Stimulated activated CD8-positive, alpha-beta memory T cell treated with anti-CD3 and anti-CD28 coated beads, Interleukin-4, amount 100 ng/mL, for 1 hour (primary cell): ENCODE measurements at places on chromosomes 2 and 18.

- no peak for DNase-seq
Observed at GRCh38 chr18:35397976-35398375, 20.8 kb upstream of the ZNF396 start.

DNA sequence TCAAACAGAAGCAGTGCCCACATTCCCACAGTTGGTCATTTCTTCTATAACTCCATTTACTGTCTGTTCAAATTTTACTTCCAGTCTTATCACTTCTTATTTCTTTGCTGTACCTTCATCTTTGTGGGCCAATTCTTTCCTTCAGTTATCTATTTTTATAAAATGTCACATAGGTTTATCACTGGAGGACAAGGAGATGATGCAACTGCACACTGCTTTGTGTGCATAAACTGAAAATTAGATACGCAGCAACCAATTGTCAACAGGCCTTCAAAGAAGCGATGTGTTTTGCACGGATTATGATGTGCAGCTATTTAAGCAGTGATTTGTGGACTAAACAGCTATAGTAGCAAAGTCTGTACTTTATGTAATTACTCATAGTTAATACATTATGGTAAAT, 726.8 kb upstream of the GCFC2 start:
- DNase-seq, result no peak

DNA sequence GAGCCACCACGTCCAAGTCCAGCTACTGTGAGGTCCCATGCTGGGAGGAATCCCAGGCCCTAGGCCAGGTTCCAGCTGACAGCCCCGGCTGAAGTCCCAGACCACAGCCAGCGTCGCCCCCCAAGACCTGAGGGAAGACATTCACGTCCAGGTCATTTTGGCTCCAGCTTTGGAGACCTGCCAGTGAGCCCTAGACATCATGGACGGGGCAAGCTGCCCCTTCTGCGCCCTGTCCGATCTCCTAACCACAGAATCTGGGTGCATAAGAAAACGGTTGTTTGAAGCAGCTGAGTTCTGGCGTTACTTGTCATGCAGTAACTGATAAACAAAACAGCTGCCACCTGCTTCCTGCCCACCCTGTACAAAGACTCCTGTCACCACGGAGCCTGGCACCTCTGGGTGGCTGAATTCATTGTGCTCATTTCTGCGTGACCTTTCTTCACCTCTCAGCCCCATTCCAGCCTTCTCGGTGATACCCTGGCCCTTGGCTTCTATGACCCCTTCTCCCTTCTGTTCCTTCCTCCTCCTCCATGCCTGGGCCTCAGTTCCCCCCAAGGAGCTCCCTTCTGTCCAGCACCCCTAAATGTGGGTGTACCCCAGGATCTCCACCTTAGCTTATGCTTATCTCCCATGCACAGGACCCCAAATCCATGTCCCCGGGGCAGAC, 72.6 kb upstream of the SMAD7 start:
- no peak for DNase-seq

DNA sequence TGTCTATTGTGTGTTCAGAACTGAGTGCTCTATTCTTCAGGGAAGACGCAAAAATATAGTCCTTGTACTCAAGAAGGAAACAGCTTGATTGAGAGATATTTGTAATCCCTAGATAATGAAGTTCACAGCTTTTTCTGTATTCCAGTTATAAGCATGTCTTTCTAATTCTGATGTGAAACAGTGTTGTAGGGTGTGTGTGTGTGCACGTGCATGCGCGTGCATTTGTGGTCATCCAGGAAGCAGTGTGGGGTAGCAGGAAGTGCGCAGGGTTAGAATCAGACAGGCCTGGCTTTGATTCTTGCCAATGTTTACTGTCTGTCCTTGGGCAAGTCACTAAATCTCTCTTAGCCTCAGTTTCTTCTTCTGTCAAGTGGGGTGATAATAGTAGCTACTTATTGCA, 87.9 kb downstream of the NPAS2 start:
- DNase-seq, result no peak

DNA sequence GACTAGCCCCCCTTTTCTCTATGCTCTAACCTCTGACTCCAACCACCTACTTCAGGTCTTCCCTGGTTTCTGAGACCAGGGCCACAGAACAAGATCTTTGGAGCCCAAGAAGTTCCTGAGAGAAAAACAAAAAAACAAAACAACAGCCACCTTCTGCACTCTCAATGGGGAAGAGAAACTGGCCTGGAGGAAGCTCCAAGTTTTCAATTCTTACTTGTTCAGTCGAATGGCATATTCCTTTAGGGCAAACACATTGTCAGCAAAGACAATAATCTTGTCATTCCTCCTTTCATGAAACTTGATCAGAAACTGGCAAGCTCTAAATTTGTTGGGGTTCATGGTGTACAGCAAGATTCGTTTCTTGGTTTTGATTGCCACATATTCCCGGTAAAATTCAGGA, 15.0 kb downstream of the ERCC3 start:
- no peak for DNase-seq

DNA sequence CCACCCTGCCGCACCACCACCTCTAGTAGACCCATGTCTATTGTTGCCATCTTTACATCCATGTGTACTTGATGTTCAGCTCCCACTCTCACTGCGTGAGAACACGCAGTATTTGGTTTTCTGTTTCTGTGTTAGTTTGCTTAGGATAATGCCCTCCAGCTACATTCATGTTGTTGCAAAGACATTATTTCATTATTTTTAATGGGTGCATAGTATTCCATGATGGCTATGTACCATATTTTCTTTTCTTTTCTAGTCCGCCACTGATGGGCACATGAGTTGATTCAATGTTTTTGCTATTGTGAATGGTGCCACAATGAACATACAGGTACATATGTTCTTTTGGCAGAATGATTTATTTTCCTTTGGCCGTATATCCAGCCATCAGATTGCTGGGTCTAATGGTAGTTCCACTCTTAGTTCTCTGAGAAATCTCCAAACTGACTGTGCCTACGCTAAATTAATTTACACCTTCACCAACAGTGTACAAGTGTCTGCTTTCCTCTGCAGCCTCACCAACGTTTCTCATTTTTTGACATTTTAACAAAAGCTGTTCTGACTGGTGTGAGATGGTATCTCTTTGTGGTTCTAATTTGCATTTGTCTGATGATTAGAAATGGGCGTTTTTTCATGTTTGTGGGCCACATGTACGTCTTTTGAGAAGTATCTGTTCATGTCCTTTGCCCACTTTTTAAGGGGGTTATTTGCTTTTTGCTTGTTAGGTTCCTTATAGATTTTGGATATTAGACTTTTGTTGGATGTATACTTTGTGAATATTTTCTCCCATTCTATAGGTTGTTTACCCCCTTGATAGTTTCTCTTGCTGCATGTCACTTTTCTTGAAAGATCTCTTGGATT, 10.5 kb upstream of the ZNF513 start:
- DNase-seq, result no peak

- no peak for DNase-seq
Observed at GRCh38 chr2:145055651-145056050, 535.7 kb upstream of the ZEB2 start.

GRCh38 chr2:200590090-200590489, 4.3 kb downstream of the AOX1 start:
- DNase-seq, result no peak

- DNase-seq, result no peak
Observed at GRCh38 chr2:68403199-68403644, 38.1 kb downstream of the PLEK start.

DNA sequence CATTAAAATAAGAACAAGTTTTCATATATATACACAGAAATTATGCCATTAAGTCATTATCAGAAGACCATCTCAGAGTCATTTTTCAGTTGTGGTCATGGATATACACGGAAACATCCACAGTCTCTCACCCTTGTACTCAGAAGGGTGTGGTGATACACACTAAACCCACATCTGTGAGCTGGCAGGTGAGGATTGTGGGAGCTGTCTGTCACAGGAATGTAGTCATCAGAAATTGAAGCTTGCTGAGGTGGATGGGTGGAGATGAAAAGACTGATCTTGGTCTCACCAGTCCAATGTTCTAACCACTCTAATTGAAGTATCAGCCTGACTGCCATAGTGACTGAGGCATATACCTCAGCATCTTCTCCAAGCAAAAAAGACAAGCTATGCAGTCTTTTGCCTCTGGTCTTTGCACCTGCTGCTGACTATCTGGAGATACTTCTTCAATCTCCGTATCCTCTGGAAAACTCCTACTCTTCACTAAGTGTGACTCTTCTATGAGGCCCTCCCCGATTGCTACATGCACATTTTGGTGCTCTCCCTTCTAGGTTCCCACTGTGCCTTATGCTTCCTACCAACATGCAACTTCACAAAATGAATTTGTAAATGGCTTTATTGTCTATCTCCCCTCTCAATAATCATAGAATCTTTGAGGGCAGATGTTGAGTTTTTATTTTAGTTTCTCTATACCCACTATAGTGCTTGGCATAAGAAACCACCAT, 232.8 kb downstream of the DYM start:
- DNase-seq, result no peak

GRCh38 chr2:169590804-169591203, 6.7 kb downstream of the PPIG start:
- DNase-seq, result no peak

DNA sequence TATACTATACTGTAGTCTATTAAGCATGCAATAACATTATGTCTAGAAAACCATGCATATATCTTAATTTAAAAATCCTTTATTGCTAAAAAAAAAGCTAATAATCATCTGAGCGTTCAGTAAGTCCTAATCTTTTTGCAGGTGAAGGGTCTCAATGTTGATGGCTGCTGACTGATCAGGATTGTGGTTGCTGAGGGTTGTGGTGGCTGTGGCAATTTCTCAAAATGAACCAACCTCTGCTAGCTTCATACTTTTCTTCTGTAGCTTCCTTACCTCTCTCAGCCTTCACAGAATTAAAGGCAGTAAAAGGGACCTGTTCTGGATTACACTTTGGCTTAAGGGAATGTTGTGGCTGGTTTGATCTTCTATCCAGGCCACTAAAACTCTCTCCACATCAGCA, 235.8 kb downstream of the NBAS start:
- DNase-seq, result no peak

DNA sequence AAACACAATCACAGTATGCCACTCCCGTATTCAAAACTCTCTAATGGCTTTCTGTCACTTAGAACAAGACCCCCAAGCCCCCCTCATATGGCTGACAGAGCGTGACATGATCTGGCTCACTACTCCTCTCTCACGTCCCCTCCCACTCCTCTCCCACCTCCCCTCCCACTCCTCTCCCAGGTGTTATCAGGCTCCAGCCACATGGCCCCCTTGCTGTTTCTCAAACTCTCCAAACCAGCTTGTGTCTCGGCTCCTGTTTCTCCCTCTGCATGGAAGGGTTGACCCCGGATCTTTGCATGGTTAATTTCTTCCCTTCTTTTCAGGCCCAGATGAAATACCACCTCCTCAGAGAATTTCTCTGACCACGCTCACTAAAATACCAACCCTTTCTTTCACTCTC, 180.8 kb downstream of the SLC8A1 start:
- no peak for DNase-seq

GRCh38 chr2:36469710-36470109, 114.1 kb downstream of the CRIM1 start:
- DNase-seq, result no peak

DNA sequence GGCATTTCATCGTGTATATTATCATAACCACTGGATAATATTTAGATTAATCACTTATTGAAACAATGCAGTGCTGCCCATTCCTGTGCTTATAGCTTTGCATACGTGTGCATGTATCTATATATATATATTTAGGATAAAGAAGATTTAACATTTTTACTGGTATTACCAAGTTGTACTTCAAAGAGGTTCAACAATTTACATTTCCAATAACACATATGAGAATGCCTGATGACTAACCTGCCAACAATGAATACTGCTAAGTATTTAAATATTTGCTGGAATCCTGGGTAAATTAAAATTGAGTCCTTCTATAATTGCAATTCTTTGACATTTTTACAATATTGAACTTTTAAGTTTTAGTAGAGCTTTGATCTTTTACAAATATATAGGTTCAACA, 111.4 kb downstream of the SLC39A10 start:
- no peak for DNase-seq

DNA sequence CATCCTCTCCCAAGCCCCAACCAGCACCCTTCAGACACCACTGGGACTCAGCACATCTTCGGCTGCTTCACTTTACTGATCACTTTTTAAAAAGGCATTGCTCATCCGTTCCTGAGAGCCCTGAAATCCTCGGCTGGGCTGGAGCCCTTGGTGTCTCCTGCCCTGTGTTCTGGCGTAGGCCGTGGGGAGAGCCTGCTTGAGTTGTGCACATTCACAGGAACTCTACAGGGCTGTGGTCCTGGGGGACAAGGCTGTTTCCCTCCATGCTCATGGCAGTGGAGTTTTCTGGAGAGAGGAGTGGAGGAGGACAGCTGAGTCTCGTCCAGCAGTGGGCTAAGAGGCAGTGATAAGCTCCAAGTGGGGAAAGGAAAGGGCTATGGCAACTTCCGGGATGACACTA, 15.9 kb downstream of the CENPA start:
- DNase-seq, result no peak

DNA sequence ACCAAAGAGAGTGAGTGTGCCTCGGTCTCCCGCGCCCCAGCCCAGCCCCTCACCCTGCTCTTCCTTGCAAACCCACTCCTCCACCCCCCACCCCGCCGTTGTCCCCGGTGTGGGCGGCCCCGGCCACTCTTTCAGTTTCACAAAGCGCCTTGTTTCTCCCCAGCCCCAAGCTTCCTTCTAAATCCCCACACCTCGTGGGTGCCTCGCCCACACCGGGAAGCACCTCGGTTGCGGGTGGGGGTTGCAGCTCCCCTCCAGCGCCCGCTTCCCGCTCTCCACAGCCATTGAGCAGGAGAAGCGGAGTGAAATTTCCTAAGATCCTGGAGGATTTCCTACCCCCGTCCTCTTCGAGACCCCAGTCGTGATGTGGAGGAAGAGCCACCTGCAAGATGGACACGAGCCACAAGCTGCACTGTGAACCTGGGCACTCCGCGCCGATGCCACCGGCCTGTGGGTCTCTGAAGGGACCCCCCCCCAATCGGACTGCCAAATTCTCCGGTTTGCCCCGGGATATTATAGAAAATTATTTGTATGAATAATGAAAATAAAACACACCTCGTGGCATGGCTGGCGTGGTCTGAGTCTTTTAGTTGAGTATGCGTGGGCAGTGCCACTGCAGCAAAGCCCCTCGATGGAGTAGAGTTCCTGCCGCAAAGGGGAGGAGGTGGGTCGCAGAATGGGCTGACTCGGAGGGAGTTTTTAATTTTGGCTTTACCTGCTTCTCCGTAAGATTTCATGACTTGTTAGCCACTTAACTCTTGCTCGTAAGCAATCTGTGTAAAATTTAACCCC, 848 bp downstream of the TMSB10 start:
- no peak for DNase-seq
